Cerebellar nuclear complex (tissue), 1 donor: ENCODE measurements at places on chromosomes 6 and 20.

DNA sequence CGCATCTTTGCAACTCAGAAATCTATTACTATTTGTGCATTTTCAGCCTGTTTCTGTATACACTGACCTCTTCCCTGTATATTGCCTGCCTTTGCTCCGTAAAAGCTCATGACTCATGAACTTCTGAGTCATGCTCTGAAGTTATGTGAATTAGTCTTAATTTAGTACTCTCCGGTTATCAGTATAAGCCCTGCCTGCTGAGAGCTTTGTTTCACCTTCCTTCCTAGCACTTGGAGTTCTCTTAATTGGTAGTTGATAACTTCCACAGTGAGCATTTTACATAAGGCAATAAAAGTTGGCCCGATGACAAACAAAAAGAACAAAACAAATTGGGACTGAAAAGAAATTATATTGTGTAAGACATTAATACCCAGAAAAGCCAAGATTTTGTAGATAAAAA lies 231.4 kb downstream of the GJA1 start:
- no peak for DNase-seq

DNA sequence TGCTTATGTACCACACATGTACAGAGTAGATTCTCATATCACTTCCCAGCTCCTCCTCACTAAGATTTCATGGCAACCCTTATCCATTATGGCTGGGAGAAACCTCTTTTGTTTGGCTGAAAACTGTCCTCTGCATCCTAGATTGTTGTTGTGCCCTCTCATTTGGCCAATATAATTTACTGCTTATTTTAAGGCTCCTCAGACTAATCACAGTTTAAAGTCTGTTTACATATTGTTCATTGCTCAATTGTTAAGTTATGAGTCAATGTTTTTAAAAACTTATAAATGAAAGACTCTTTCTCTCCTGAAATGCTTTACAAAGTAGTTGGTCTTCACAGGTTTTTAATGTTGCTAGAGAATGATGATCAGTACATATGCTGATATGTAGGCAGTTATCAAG lies 57.3 kb downstream of the FAM83B start:
- no peak for DNase-seq

- no peak for DNase-seq
Observed at GRCh38 chr6:68732423-68732822, 97.3 kb downstream of the ADGRB3 start.

- no peak for DNase-seq
Observed at GRCh38 chr20:57804470-57805250, 94.8 kb upstream of the PMEPA1 start.

GRCh38 chr6:42158011-42158410 lies 15.2 kb upstream of the GUCA1A start:
- DNase-seq: no peak

DNA sequence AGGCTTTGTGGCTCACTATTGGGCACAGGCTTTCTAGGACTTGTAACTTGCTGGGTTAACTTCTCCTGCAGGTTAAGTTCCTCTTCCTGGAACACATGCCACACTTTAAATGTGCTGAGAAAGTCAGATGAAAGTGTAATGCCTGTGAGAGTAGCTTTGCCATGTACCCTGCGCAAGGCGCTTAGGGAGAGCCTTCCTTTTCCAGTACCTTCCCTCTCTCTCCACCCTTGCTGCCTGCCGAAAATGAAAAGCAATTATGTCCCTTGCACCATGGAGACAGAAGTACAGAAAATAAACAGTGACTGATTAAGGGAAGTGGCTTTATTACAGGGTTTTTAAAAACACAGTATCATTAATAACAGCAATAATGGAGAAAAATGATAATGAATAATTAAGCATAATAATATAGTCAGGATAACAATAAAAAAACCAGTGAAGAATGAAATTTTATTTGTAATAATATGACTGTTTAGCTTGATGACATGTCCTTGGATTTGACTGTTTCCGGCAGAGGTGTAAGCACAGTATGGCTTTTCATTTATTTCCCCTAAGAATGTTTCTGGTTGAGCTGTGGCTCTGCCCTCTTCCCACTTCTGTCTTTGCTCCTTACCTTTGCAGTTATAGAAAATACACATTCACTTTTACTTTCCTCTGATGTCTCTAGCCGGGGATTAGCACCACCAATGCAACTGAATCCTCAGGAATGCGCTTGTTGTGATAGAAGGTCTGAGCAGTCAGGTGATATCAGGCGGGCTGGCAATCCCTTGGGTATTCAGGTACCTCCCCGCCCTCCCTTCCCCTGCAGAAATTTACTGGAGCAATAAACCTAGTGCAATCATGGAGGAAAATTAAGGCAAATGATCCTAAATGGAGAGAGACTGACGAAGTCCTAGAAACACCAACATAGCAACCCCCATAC lies 472.3 kb upstream of the CITED2 start:
- DNase-seq: no peak

- no peak for DNase-seq
Observed at GRCh38 chr6:14877758-14878157, 368.1 kb upstream of the JARID2 start.

DNA sequence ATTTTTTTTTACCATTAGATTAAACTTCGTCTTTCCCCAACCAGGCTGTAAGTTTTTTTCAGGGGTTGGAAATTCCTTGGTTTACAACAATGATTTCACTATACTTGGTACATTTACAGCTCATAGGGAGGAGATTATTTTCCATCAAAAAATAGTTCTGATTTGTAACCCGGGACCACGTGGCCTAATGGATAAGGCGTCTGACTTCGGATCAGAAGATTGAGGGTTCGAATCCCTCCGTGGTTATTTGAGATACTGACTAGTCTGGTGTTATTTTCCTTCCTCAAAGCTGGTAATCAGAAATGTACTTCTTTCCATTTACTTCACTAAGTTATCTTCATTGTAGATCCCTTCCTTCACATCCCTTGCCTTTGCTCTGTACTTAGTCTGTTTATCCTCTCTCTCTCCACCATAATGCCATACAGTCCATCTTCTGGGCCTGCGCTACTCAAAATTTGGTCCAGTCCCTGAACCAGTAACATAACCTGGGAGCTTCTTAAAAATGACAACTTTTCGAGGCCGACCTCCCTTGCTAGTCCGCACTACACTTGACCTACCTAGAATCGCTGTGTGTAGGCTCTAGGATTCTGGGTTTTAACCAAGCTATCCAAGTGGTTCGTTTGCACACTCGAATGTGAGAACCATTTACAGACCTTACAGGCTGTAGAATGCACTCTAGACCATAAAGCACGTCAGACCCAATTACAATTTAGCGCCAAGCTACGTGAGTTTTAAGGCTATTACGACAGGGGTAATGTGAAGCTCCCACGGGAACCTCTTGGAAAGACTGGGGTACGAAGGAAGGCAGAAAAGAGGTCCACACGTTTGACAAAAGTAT lies 42.1 kb upstream of the BTN3A2 start:
- DNase-seq: no peak

- no peak for DNase-seq
Observed at GRCh38 chr6:70616728-70617260, 50.1 kb downstream of the SDHAF4 start.

DNA sequence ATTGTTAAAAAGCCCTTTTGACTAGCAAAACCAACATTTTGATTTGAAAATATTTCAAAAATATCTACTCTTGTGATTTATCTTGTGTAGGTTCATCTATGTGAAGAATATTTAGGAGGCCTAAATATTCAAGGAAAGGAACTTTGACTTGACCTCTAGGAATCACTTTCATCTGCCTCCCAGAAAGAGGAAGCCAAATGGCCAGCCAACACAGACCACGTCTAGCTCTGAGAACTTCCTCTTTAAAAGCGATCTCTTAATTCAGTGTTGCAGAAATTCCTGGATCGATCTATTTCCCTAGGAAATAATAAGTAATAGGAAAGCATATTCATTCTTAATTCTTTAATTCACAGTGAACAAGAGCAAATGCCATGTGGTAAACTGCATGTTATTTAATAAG lies 9.6 kb upstream of the MOXD1 start:
- no peak for DNase-seq

GRCh38 chr6:52254731-52255378 lies 10.6 kb upstream of the IL17F start:
- DNase-seq: no peak

- no peak for DNase-seq
Observed at GRCh38 chr20:43563429-43563828, 4.6 kb downstream of the SGK2 start.

DNA sequence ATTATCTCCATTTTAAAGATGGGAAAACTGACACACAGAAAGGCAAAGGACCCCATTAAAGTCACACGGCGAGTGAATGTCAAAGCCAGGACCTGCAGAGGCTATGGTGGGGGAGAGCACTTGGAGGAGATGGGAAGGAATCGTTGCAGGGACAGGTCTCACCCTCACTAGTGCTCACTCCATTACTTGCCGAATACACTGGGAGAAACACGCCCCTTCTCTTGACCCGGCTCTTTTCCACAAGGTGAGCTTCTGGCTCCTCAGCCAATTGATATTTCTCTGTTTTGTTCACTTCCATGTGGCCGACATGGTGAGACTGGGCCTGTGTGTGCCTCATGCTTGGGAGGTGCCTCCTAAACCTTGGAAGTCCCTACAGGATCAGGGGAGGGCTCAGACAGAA lies 117.8 kb upstream of the KCNG1 start:
- no peak for DNase-seq

DNA sequence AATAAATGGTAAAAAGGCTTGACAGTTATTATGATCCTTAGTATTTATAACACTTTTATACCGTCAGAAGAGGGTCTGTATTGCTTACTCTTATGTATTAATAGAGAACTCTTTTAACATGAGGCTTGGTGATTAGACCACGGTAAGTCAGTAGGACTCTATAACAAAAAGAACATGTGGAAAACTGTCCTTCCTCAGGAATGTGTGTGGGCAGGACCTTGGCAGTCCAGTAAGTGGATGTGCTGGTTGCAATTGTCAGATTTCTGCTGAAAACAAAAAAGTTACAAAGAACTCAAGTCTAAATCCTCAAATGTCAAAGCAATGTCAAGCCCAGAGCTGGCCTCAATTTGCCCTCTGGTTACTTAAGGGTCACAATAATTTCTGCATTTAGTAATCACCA lies 81.1 kb downstream of the PLCG1 start:
- DNase-seq: no peak

DNA sequence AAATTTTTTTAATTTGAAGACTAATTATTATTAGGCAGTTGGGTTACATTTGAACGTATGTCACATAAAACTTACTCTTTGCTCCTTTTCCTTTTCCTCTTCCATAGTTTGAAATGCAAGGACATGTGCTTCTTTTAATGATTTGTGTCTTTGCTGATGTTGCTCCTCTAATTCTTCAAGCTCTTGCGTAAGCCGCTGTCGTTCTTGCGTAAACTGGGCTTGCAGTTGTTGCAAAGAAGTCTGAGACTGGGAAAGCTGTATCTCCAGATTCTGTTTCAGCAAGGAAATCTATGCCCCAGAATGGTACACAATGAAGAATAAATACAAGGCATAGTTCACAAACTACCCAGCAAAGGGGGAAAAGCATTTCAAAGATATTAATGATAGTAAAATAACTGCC lies 45.1 kb upstream of the MCM9 start:
- no peak for DNase-seq
